Activated CD8-positive, alpha-beta memory T cell treated with anti-CD3 and anti-CD28 coated beads, Interleukin-2, amount 10 ng/mL, durations not matched to agents 7 days and 5 days (primary cell): ENCODE measurements at places on chromosomes 16 and 17. TPM values are rescaled to one million over a fixed set of nuclear protein-coding genes. Genes with fewer than 3 reads are reported as not detected.

DNA sequence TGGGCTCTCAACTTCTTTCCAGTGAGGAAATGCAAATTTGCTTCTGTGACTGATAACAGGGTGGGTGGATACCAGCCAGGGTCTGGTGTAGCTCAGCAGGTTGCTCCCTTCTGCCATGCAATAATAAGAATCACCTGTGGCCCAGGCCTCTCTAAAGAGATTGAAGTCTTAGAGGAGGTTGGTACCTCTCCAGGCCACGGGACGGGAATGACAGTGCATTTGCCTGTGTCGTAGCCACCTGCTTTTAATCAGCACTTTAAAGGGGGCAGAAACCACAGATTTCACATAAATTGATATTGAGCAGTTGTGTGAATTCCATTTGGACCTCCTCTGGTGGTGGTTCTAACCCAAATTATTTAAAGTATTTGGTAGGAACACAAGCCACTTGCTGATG is 246.9 kb downstream of the PRKCA start:
- H3K27ac ChIP-seq, result no peak overlapping the region
- no peak overlapping the region for H3K4me3 ChIP-seq
- no peaks in the 10 kb centered on the region for H3K27me3 ChIP-seq
- H3K36me3 ChIP-seq, result peaks cover 25% of the 10 kb centered on the region
- H3K4me1 ChIP-seq, result peaks cover 45% of the 10 kb centered on the region

DNA sequence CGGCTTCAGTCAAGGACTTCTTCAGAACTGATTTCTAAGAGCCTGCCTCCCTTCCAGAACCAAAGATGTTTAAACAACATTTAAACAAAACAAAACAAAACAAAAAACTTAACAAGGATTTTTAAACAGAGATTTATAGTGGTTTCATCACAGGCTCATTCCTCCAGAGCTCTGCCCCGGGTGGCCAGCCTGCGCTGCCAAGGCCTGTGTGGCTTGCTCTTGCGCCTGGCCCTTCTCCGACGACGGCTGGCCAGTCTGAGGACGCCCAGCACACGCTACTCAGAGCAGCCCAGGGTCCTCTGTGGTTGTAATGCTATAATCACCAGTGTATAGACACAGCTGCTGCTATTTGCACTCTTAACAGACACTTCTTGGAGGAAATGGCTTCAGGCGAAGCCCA is 307.2 kb upstream of the MYOCD start:
- DNase-seq, result no peak
- H3K4me3 ChIP-seq, result no peak overlapping the region
- no peak overlapping the region for H3K27ac ChIP-seq
- no peaks in the 10 kb centered on the region for H3K27me3 ChIP-seq
- H3K36me3 ChIP-seq, result no peaks in the 10 kb centered on the region

DNA sequence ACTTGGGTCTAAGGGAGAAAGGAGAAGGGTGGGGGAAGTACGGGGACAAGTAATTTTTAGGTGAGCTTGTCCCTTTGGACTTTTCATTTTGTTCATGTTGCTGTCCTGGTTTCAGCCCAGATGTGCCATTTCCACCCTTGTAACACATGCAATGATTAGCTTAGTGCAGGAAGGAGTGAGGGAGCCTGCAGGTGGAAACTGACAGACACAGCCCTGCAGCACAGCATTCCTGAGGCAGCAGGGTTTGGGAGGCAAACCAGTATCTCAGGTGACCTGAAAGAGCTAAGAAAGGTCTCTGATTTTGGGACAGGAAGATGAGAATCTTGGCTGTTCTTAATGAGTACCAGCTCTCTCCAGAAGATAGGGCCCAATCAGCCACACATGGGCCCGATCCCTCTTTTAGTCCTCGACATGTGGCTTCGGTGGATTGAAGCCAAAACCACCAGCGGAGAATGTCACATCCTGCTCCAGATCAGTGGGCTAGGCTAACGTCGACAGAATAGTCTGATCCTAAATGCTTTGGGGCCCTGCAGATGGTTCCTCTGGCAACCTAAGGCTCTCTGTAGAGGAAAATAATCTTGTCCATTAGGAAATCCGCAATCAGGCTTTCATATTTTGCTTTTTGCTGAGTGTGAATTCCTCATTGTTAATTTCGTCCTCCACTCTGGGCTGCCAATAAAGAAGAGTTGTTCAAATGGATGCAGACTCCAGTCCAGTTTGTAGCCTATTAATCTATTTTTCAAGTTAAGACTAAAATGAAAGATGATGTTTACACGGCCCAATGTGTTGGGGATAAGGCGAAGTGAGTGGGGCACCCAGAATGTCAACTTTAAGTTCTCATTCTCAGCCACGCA is 3.8 kb upstream of the RNF157 start:
- H3K27me3 ChIP-seq, result peaks cover 3% of the 10 kb centered on the region
- H3K27ac ChIP-seq, result peak overlapping the region; percentile 52
- H3K4me3 ChIP-seq, result no peak overlapping the region

GRCh38 chr16:27228045-27228444 is 24.7 kb downstream of the KDM8 start:
- no peaks in the 10 kb centered on the region for H3K27me3 ChIP-seq
- H3K4me1 ChIP-seq, result peaks cover 64% of the 10 kb centered on the region
- H3K4me3 ChIP-seq, result no peak overlapping the region
- no peak overlapping the region for H3K27ac ChIP-seq

- H3K27ac ChIP-seq, result no peak overlapping the region
- no peak for DNase-seq
- H3K4me1 ChIP-seq, result peaks cover 10% of the 10 kb centered on the region
- H3K27me3 ChIP-seq, result no peaks in the 10 kb centered on the region
- H3K4me3 ChIP-seq, result no peak overlapping the region
Measured at GRCh38 chr16:89049484-89050118, 44.1 kb upstream of the ACSF3 start.

GRCh38 chr16:89330177-89330856 is 112.8 kb downstream of the ZNF778 start:
- H3K27me3 ChIP-seq, result no peaks in the 10 kb centered on the region
- peak overlapping the region; percentile 63 for H3K4me3 ChIP-seq
- H3K36me3 ChIP-seq, result peaks cover 18% of the 10 kb centered on the region
- H3K4me1 ChIP-seq, result peaks cover 84% of the 10 kb centered on the region

DNA sequence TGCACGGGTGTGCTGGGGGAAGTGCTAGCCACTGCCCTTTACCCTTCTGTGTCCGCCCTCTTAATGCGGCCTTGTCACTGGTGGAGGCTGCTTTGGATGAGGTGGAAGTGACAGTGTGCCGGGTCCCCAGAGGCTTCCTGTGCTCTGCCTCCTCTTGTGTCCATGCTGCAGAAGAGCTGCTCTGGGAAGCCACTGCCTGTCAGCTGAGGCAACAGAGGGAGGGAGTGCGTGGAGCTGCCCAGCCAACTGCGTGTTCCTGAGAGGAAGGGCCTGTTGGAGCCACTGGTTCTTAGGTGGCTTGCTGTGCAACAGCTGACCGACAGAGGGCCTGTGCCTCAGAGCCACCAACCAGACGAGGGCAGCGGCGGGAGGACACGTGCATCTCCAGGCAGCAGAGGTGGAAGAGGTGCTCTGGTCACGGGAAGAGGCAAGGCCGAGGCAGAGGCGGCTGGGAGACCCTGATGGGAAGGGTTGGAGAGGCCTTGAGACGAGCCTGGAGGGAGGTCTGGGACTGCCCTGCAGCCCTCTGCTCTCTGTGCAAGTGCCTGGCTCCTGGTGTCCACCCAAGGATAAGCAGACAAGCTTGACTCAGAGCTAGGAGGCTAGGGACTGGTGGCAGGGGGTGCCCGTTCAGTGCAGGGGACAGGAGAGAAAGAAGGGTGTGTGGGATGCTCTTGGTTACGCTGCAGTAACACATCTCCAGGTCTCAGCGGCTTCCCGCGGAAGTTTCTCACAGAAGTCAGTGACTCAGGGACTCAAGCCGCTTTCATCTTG is 25.4 kb downstream of the B9D1 start:
- peaks cover 5% of the 10 kb centered on the region for H3K4me1 ChIP-seq
- H3K36me3 ChIP-seq, result no peaks in the 10 kb centered on the region
- peaks cover 2% of the 10 kb centered on the region for H3K27me3 ChIP-seq
- no peak for DNase-seq
- H3K4me3 ChIP-seq, result no peak overlapping the region

DNA sequence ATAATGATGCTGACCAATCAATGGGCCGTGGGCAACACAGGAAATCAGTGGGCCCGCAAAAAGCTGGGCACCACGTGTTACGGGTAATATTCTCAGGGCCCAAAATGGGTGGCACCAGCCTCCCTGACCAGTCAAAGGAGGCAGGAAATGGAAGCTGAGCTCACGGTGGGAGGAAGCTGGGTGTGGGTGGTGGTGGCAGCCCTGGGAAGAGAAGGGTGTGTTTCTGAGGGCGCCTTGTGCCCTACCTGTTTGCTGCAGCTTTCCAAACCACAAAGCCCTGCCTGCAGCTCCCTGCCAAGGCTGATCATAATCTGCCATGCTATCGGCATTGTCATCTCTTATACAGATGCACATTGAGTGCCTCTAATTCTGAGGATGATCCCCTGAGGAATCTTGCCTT is 457.9 kb downstream of the SLC39A11 start:
- H3K27ac ChIP-seq, result peak overlapping the region; percentile 1
- peaks cover 14% of the 10 kb centered on the region for H3K4me1 ChIP-seq
- H3K4me3 ChIP-seq, result no peak overlapping the region
- DNase-seq, result peak; percentile 42

DNA sequence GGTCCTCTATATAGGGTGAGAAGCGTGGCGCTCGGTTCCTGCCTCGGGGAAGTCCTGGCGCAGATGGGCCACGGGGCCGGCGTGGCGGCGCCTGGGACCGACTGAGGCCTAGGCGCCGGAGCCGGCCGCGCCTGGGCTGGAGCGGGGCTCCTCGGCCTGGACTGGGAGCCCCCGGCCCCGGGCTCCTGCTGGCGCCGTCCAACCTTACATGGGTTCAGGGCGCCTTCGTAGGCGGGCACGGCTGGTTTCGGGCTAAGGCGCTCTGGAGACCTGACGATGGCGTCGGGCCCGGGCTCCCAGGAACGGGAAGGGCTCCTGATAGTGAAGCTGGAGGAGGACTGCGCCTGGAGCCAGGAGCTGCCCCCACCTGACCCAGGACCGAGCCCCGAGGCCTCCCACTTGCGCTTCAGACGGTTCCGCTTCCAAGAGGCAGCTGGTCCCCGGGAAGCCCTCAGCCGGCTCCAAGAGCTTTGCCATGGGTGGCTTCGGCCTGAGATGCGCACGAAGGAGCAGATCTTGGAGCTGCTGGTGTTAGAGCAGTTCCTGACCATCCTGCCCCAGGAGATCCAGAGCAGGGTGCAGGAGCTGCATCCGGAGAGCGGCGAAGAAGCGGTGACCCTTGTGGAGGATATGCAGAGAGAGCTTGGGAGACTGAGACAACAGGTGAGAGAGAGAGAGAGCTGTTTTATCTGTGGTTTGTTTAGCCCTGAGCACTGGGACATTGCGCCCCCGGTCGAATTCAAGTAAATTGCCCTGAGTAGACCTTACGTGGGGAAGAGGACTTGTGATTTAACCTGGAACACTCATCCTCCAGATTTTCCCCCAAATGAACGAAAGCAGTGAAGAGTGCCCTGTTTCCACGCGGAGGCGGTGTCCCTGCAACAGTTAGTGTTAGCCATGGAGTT is 504 bp downstream of the ZNF263 start:
- peaks cover 53% of the 10 kb centered on the region for H3K36me3 ChIP-seq
- H3K27me3 ChIP-seq, result peaks cover 5% of the 10 kb centered on the region
- peak overlapping the region; percentile 98 for H3K27ac ChIP-seq

CDH15 gene
- not detected for total RNA-seq

P4HB gene
- total RNA-seq, result 416 TPM

CDH3 gene
- total RNA-seq, result not detected

ARHGAP44 gene
- total RNA-seq, result not detected

C17orf78 gene
- total RNA-seq, result not detected
